ENCODE measurements at places on chromosomes 4 and X. TPM values are rescaled to one million over a fixed set of nuclear protein-coding genes. Genes with fewer than 3 reads are reported as not detected.

Gene CEP135
- total RNA-seq = 18.0 TPM

Gene ETDA
- total RNA-seq = not detected

Gene SLC26A1
- total RNA-seq = not detected

Gene SORCS2
- total RNA-seq = 0.18 TPM

Gene HOPX
- total RNA-seq = 215 TPM

Gene SHISA3
- total RNA-seq = 0.60 TPM

Gene P2RY8
- 177 TPM for total RNA-seq

Gene UGT2A1
- not detected for total RNA-seq

Gene DMP1
- total RNA-seq = not detected

Gene DCAF4L1
- total RNA-seq = 0.15 TPM

Gene LUZP4
- not detected for total RNA-seq

Gene GAGE12H
- not detected for total RNA-seq

Gene MND1
- total RNA-seq = 20.8 TPM

Gene MAGIX
- total RNA-seq = 1.6 TPM

Gene SLC35A2
- total RNA-seq = 17.9 TPM

Gene RAB41
- not detected for total RNA-seq

Gene FRMPD4
- total RNA-seq = not detected

Gene NEIL3
- total RNA-seq = 30.3 TPM

Gene MAGEA4
- not detected for total RNA-seq

Gene ADGRL3
- total RNA-seq = not detected

Gene UGT2A3
- total RNA-seq = not detected

Gene F8A1
- 61.8 TPM for total RNA-seq

Gene ELK1
- total RNA-seq = 74.9 TPM

Gene IL2
- total RNA-seq = 0.85 TPM

Gene TRIML2
- not detected for total RNA-seq

Gene MAGEA2B
- total RNA-seq = not detected

Gene CT45A5
- total RNA-seq = 1.1 TPM

Gene CCDC149
- not detected for total RNA-seq

Gene KANTR
- 7.7 TPM for total RNA-seq

Gene WDR17
- total RNA-seq = 0.70 TPM

Gene TECRL
- not detected for total RNA-seq

Gene TRIM60
- not detected for total RNA-seq

Gene OFD1
- total RNA-seq = 47.3 TPM

Gene CENPI
- 25.9 TPM for total RNA-seq
